ENCODE measurements at places on chromosomes 7 and 10.

DNA sequence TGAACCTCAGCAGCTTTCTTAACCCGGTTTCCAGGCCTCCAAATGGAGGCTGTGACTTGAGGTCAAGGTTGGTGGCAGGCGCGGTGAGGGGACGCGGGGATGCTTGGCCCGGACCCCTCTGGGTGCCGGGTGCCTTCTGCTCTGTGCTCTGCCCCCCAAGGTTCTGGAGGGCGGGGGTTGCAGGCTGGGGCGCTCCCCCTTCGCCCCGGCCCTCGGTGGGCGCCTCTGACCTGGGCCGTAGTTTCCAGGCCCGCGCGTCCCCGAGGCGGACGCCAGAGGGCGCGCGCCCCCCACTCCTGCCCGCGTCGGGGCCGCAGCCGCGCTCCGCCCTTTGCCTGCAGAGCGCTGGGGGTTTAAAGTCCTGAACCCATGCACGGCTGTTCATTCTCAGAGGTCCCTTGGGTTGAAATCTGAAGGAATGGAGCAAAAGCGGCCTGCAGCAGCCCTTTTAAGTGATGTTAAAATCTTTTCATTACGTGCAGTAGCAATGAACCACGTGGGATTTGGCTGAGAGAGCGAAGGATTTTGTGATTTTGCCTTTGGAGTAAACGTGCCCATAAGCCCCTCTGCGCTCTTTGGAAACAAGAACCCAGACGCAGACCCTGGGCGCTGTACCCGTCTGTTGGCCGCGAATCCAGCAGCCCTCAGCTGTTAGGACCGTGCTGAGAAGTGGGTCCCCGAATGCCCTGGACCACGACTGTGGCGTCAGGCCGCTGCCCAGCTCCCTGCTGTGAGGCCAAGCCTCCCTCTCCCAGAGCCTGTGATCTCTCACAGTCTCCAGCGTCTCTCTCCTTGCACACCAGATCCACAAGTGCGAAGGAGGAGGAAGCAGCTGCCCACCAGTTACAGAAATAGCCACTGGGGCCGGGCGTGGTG, 135.0 kb downstream of the ACTR3B start:
- DNase-seq: no peak

DNA sequence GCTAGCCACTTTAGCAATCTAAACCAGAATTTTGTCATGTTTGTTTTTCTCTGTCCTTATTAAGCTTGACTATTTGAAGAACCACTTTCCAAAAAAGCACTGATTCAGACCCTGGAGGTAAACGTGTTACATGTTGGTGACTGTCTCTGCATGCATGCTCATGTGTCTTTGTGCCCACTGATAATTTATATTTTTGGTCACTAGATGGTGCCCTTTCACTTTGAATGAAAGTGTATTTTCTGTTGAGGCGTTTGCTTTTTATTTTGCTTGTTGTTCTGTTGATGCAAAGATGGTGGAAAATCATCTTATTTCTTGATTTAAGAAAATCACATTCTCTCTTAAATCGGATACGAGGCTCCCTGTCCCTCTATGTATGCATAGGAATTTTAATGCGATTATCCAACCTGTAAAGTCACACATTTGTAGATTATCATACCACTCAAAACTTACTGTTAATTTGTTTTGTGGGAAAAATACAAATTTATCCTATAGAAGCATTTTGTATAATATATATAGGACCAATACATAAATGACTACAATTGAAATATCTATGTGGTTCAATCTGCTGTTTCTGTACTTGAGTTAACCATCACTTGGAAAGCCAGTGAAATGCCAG, 269.3 kb downstream of the BICC1 start:
- peak; percentile 0 for DNase-seq

GRCh38 chr7:6284055-6284400, 11.6 kb upstream of the CYTH3 start:
- DNase-seq: no peak

- no peak for DNase-seq
Measured at GRCh38 chr7:49805371-49806007, 32.1 kb downstream of the VWC2 start.

DNA sequence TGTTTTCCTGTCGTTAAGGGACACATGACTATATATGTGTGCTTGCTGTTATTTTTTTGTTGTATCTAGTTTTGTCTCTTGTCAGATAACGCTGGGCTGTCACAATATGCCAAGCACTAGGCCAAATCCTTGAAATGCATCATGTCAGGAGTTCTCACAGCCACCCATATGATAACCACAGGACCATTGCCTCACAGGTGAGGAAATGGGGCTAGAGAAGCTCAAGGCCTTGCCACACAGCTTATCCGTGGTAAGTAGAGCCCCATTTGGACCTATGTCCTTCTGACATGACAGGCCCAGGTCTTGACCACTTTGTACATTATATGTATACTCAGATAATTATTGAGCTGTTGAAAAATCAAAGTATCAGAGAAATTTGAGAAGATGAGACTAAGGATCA, 42.0 kb upstream of the TARP start:
- DNase-seq: no peak

DNA sequence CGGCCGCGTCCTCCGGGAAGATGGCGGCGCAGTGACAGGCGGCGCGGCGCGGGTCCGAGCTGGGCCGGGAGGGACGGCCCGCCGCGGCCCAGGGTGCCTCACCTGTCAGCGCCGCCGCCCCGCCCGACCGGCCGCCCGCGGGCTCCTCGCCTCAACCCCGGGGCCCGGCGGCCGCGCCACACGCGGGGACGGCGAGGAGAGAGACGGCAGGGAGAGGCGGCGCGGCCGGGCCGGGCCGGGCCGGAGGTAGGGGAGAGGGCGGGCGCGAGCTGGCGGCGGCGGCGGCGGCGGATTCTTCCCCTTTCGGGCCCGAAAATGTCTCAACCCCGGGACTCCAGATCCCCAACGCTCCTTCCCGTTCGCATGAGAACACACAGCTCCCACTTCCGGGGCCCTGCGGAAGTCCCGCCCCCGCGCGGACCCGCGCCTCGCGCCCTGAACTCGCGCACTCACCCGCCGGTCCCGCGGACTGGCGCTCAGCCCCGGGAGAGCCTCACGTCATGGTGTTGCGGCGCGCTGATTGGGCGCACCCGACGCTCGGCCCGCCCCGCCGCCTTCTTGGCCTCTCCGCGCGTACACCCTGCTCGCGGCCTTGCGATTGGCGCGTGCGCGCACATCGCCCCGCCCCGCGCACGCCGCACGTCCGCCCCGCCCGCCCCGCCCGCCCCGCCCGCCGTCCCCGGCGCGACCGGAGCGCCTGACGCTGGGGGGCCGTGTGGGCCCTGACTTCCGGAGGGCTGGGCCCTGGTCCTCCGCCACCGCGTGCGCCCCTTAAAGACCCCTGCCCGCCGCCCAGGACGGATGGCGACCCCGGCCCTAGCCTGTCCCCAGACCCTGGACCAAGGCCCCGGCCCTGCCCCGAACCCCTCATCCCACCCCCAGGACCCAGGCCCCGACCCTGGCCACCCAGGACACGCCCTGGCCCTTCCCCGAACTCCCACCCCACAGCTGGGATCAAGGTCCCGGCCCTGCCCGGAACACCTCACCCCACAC, at the start of gene LARP4B:
Gene LARP4B (minus strand): TSS at position 380 of the 993 bp plus-strand sequence. CDS start 45,984 bp downstream, outside the sequence.
- peak; percentile 75 for DNase-seq

DNA sequence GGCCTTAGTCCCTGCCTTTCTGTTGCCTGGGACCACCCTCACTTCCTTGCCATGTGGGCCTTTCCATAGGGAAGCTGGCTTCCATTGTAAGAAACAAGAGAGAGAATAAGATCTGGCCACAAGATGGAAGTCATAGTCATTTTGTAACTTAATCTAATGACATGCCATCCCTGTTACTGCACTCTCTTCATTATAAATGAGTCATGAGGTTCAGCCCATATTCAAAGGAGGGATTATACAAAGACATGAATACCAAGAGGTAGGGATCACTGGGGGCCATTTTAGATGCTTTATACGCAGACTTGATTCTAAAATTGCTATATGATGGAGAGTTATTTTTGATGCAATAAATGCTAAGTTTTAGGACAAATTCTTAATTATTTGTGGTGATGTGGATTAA, 75.2 kb upstream of the CELF2 start:
- no peak for DNase-seq
